NCI-H1436 (cell line): ENCODE measurements at places on chromosomes 4 and X.

- no peak for DNase-seq
These were observed 8.6 kb upstream of the HAUS3 start for GRCh38 chr4:2250357-2251072.

DNA sequence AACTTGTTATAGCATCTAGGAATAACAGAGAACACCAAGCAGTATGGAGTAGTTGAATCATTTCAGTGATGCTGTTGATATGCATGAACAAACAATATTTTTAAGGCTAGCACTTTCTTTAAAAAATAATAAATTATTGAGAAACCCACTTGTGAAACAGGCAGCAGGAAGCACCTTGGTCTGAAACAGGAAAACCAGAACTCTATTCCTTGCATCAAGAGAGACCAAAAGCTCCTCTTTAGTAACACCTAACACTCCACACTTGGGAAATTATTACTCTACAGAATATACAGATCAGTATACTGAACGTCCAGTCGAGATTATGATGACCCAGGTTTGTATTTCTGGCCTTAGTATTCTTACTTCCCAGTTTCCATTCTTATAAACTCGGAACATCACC is 129.0 kb downstream of the ARAP2 start:
- DNase-seq = no peak

- DNase-seq = no peak
These were observed 27.0 kb upstream of the KLHL13 start for GRCh38 chrX:118143578-118143977.

DNA sequence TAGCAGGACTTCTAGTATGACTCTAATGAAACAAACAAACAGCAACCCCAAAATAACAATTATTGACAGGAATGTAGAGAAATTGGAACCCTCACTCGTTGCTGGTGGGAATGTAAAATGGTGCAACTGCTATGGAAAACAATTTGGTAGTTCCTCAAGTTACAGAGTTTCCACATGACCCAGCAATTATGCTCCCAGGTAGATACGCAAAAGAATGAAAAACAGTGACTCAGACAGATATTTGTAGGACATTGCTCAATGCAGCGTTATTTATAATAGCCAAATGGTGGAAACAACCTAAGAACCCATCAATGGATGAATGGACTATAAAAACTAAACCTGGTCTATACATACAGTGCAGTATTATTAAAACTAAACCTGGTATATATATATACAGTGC is 646.1 kb upstream of the FRG1 start:
- DNase-seq = no peak

- DNase-seq = no peak
These were observed 194.5 kb upstream of the EDA2R start for GRCh38 chrX:66833426-66833825.

DNA sequence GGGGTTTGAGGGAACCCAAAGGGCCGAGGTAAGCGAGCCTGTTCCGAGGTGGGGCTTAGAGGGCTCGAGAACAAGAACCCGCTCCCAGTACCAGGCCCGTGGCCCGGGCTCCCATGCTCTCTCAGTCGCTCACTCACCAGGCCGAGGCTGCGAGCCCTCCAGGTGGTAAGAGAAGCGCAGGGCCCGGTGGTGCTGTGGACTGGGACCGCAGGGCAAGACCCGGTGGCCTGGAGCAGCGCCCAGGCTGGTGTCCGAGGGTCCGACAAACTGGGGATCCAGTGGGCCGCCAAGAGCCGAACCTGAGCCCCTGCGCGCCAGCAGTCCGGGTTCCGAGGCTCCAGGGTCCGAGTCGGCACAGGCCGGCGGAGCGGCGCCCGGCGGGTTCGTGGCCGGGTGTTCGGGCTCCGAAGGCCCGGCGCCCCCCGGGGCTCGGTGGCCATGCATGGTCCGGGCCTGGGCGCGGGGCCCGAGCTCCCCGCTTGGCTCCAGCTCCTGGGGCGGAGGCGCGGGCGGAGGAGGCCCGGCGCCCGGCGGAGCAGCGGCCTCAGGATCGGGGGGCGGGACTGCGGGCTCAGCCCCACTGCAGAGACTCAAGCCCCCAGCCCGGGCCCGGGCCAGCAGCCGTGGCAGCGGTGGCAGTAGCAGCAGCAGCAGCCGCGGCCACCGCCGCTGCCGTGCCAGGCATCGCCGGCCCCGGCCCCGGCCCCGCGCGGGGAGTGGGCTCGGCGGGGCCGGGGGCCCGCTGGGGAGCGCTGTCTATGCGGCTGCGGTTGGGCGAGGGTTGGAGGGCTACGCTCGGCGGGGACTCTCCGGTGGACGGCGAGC is 833 bp downstream of the FGD1 start:
- DNase-seq = no peak

DNA sequence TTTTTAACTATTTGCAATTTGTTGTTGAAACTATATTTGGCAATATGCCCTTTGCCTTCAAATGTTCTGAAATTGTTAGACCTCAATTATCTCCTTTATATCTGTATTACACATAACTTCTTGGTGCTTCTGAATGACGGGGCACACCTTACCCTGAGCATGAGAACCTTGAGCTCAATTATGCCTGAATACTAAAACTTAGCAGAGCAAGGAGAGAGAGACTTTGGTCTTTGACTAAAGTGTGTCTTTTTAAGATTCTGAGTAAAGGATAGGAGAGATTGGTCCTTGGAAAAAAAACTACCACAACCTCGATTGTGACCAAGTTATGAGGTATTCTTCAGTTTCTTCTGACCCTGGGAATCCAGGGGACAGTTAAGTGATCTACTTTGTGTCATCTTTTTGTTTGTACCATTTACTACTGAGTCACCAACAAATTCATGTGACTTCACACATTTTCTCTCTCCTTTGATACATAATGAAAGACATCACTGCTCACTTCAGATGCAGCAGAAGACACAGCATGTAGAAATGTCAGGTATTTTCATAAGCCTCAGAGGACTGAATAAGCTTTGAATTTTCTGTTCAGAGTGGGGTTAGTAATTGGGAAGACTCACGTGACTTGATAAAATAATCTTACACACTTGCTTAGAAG is 51.4 kb downstream of the PTTG2 start:
- no peak for DNase-seq

DNA sequence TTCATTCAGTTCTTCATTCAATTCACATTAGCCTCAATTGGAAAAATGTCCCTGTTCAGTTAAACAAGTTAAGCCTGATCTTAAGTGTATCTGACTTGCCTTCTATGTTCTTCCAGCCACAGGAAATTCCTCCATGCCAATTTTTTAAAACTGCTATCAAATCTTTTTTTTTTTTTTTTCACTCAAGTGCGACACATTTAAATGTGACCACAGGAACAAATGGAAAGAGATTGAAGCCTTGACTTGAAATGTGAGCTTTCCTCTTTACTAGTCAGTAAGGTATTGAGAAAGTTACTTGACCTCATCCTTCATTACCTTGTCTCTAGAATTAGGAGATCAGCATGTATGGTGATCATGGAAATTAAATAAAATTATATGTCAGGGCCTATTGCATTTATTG is 165.1 kb downstream of the SLIT2 start:
- no peak for DNase-seq

DNA sequence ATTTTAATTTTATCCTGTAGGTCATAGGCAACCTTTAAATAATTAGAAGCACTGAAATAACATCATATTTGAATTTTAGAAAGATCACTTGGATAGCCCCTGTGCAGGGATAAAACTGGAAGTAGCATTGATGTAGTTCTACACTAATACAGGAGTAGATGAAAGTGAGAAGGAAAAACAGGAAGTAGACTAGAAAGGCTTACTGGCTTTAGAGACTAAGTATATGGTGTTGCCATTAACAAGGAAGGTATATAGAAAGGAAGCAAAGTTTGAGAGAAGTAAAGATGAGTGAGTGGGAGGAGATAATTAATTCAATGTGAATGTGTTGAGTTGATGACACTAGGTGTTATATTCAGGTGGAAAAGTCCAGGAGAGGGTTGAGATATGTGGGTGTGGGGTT is 73.1 kb upstream of the EPGN start:
- DNase-seq = no peak

DNA sequence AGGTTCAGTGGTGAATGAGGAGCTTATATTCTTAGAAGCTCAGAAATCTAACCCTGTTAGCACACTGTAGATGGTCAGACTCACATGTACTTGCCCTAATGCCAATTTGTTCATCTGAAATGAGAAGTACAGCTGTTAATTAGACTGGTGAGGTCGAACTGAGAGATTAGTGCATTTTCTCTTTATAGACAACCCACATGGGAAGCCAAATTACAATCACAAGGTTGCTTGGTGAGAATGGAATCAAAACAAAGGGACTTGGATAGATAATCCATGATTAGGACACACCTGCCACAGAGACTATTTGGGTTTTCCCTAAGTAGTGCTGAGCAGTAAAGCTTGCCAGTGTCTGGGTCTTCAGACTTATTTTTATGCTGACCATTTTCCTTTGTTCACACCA is 88.3 kb downstream of the POLA1 start:
- DNase-seq = no peak

DNA sequence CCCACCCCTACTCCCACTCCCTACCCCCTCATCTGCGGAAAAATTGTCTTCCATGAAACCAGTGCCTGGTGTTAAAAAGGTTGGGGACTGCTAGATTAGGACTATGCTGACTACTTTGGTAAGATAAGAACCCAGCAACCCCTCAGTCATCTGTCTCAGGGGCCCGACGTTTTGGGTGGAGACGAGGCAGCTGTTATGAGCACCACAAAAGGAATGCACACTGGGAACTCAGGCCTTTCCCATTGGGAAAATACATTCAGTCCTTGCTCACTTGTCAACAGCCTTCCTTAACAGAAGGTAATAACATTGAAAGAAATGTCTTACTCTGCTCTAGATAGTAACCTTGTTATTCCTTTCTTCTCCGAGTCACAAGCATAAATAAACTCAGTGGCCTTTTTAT is 310.8 kb downstream of the AFF2 start:
- DNase-seq = no peak

GRCh38 chrX:17535229-17535628 is 160.2 kb downstream of the NHS start:
- no peak for DNase-seq

GRCh38 chrX:88605222-88605583 is 141.8 kb upstream of the CPXCR1 start:
- DNase-seq = no peak

DNA sequence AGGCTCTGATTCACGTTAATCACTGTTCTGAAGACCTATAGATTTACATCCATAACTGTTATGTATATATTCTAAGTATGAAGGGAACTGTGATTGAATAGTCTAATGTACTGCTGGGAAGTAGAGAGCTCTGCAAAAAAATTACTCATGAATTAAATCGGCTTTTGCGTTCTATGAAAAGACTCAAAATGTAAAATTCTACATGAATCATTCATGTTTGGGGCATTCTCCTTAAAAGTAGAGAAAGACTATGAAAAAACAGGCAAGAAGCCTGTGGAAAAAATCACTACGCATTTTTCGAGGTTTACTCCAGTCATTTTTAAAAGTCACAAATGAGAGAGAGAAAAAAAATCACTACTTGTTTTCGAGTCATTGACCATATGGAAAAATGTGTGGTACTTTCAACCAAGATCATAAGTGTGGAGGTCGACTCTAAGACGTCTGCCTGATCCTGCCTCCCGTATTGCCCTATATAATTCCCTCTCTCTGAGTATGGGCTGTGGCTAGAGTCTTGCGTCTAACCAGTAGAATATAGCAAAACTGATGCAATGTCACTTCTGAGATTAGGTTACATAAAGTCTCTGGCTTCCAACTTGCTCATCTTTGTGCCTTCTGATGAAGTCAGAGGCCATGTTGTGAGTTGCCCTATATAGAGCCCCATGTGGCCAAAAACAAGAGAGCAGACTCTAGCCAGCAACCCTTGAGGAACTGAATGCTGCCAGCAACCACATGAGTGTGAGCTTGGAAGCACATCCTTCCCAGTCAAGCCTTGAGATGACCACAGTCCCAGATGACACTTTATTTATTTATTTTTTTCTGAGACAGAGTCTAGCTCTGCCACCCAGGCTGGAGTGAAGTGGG is 32.1 kb upstream of the VEGFD start:
- no peak for DNase-seq

GRCh38 chr4:153758136-153758535 is 1.7 kb downstream of the RNF175 start:
- no peak for DNase-seq

DNA sequence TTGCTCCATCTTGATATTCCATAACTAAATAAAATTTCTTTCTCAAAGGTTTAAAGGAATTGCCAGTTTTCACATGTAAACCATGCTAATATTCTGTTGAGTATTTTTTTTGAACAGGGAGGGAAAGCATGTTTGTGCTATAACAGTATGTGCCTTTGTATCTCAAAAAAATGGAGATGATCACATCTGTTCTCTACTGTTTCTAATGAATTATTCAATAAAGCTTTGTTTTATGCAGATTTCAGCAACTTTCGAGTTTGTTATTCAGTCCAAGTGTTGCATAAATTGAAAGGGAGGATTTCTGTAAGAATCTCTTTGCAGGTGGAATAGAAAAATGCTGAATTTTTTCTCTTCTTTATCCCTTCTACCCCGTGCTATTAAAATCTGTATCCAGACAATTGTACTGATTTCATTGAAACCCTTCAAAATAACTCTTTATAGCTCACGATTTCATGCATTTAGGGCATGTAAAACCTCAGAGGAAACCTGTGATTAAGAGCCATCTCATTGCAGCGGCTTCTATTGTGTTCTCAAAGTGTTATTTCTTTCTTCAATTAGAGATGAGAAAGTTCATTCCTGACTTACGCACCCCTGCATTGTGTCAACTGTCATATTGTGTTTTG is 42.1 kb downstream of the NEIL3 start:
- DNase-seq = no peak

- DNase-seq = no peak
These were observed 27.8 kb downstream of the ELF4 start for GRCh38 chrX:130082244-130083106.

- DNase-seq = no peak
These were observed 4.7 kb downstream of the FAM120C start for GRCh38 chrX:54178100-54178940.

- no peak for DNase-seq
These were observed 1858.6 kb upstream of the ADGRL3 start for GRCh38 chr4:59341506-59341905.

DNA sequence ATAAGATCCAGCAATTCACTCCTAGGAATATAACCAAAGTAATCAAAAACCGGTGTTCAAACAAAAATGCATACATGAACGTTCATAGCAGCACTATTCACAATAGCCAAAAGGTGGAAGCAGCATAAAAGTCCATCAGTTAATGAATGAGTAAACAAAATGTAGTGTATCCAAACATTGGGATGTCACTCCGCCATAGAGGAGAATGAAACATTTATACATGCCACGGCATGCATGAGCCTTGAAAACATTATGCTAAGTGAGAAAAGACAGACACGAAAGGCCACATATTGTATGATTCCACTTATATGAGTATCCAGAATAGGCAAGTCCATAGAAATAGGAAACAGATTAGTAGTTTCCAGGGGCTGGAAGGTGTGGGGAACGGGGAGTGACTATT is 11.0 kb upstream of the PDLIM3 start:
- DNase-seq = no peak

- DNase-seq = no peak
These were observed 13.7 kb upstream of the SMIM20 start for GRCh38 chr4:25900310-25900709.

- DNase-seq = no peak
These were observed 25.1 kb downstream of the DDX60 start for GRCh38 chr4:168293386-168293975.

GRCh38 chr4:6668391-6668790 is 25.3 kb upstream of the S100P start:
- no peak for DNase-seq
